Right kidney (tissue), 9 donors: ENCODE measurements at places on chromosomes 5 and 9.

- no peak for DNase-seq
Observed at GRCh38 chr5:94422812-94423211, 195.6 kb downstream of the KIAA0825 start.

- no peak for DNase-seq
Observed at GRCh38 chr5:82276800-82277612, 1.1 kb downstream of the RPS23 start.

DNA sequence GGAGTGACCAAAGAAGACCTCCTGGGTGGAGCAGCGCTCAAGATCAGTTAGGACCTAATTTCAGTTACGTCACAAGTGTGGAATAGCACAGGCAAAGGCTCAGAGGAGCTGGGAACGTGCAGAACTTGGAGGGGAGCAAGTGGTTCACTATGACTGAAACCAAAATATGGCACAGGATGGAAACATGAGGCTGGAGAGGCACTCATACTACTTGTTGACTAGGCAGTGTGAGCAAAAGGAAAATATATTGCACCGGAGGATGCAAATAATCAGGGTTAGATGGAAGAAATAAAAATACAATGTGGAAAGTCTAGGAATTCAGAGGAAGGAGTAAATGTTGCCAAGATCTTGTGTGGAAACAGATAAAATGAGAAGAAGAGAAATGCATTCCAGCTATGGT is 148.3 kb downstream of the DCP2 start:
- DNase-seq, result no peak

DNA sequence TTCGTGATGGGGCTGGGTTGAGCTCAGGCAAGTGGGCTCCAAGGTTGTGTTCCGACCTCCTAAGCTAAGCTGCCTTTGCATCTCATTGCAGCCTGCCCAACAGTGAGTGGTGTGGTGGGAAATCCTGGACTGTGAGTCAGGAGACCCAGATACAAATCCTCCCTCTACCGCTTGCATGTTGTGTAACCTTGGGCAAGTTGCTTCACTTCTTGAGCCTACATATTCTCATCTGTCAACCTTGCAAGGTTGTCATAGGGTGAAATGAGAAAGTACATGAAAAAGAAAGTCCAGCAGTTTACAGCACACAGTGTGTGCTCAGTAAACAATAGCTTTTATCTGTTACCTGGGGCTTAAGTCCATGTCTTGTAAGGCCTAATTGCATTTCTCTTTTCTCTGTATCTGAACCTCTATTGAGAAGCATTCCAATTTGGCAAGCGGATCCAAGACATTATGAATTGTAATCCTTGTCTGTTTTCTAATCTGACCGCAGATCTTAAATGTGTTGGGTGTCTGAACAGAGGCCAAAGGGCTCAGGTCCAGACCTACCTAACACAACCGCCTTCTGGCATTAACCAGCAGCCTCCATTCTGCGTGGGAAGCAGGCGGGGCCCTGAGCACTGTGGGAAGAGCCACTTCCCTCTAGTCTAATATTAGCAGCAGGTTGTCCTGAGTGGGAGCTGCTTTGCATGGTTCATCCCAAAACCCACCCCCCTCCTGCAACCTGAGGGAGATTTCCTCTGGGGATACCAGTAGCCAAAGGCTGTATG is 1.8 kb upstream of the GALNT12 start:
- DNase-seq, result no peak

- no peak for DNase-seq
Observed at GRCh38 chr5:173903396-173904140, 15.4 kb downstream of the CPEB4 start.

DNA sequence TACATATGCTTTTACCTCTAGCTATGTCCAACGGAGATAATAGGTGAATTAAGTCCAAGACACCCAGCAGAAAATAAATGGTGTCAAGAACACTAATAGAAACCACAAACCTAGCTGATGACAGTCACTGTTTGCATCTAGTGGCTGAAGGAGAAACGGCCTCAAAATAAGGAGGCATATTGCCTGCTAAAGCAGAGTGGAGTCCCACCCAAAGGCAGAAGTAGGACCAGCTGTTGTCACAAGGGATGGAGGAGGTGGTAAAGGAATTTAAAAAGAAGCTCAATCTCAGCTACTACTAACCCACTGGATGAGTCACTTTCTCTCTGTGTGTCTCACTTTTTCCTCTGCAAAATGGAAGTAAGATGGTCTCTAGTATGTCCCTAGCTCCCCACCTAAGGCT is 224.3 kb downstream of the GRIA1 start:
- no peak for DNase-seq

- no peak for DNase-seq
Observed at GRCh38 chr9:129381481-129381957, 203.5 kb upstream of the IER5L start.

- DNase-seq, result no peak
Observed at GRCh38 chr5:3010301-3010952, 258.9 kb upstream of the IRX2 start.

- no peak for DNase-seq
Observed at GRCh38 chr9:20398536-20399338, 223.6 kb downstream of the MLLT3 start.

GRCh38 chr5:135477613-135478066 is 25.5 kb upstream of the TIFAB start:
- no peak for DNase-seq

DNA sequence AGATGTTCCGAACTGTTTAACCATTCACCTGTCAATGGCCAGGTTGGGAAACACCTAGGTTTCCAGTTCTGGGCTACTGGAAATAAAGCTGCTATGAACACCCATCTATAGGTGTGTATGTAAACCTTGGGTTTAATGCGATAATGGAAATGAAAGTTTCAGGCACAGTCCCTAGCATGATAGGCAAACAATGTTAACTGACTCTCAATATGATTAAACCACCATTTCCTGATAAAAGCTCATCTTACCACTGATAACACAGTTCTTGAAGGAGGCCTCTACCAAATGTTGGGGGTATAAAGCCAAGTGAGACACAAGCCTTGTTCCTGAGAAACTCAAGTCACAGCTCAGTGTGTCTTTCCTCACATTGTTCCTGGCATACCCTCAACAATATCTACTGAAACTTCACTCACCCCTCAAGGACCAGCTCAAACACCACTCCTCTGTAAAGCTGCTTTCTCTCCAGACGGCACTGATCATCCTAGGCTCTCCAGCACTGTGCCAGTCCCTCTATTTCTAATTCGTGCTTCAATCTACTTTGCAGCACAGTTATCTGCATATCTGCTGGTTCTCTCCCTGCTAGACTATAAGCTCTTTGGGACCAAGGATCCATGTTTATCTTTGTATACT is 15.8 kb downstream of the RAB14 start:
- no peak for DNase-seq
